Naive thymus-derived CD4-positive, alpha-beta T cell (primary cell): ENCODE measurements at places on chromosomes 12 and 14. TPM values are rescaled to one million over a fixed set of nuclear protein-coding genes. Genes with fewer than 3 reads are reported as not detected.

KIF5A gene
- total RNA-seq = 1.0 TPM

RFLNA gene
- total RNA-seq = not detected

ASCL1 gene
- total RNA-seq = not detected

OR6C2 gene
- not detected for total RNA-seq

SYT1 gene
- total RNA-seq = not detected

SOX5 gene
- not detected for total RNA-seq

SDR9C7 gene
- total RNA-seq = not detected in 2 replicates

KCNC2 gene
- not detected for total RNA-seq

KRT79 gene
- total RNA-seq = not detected

SERPINA1 gene
- total RNA-seq = 0.31 and 0.44 TPM in 2 replicates

ABCC9 gene
- 0.05 TPM for total RNA-seq

ANKS1B gene
- total RNA-seq = not detected

SLC16A7 gene
- total RNA-seq = 38.9 TPM

C12orf50 gene
- total RNA-seq = 0.12 TPM in 1 of 2 replicates, not detected in the other

POP5 gene
- 86.8 TPM for total RNA-seq

PYGL gene
- 1.0 TPM for total RNA-seq

PDZRN4 gene
- total RNA-seq = not detected in 2 replicates

NR1H4 gene
- total RNA-seq = not detected

COQ5 gene
- 11.3 TPM for total RNA-seq

MYF6 gene
- total RNA-seq = not detected

A2M gene
- total RNA-seq = 4.9 TPM

FAR2 gene
- 10.5 and 11.3 TPM in 2 replicates for total RNA-seq
